ENCODE measurements at places on chromosomes 7 and 10.

- DNase-seq: no peak
Observed at GRCh38 chr10:14362104-14362503, 31.4 kb upstream of the FRMD4A start.

- DNase-seq: no peak
Observed at GRCh38 chr7:27303026-27303425, 60.4 kb downstream of the EVX1 start.

- no peak for DNase-seq
Observed at GRCh38 chr10:5533098-5533731, 8.5 kb downstream of the CALML3 start.

DNA sequence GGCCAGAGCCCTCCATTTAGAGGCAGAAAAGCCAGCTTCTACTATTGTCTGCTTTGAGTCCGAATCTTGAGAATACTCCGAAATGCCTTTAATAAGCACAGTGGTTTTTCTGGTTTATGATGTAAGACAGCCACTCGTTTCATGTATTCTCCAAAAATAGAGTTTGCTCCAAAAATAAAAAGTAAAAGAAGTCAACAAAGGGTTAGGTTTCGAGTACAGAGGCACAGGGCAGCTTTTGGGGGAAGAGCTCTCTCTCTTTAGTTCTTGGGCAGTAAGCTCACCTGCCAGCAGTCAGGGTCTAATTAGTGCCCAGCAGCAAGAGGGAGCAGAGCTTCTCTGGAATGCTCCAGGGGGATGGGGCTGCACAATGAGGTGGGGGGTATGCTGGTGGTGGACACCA is 20.2 kb downstream of the CREB3L2 start:
- DNase-seq: peak; percentile 67

- DNase-seq: no peak
Observed at GRCh38 chr10:122474131-122474818, 12.9 kb downstream of the HTRA1 start.

DNA sequence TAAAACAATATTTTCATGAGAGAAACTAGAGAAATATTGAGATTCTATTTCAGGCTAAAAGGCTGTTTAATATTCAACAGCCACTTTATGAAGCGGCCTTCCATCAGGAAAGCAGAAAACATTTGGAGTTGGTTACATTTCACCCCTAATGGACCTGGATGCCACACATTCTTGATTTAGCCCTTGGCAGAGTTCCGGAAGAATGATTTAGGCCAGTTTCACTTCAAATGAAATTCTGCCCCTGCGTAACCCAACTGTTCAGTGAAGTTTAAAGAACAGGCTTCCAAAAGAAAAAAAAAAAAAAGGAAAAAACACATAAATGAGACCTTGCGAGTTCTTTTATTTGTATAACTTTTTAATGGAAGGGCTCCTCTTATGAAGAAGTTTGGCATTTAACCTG is 239.2 kb upstream of the AKR1E2 start:
- DNase-seq: no peak

DNA sequence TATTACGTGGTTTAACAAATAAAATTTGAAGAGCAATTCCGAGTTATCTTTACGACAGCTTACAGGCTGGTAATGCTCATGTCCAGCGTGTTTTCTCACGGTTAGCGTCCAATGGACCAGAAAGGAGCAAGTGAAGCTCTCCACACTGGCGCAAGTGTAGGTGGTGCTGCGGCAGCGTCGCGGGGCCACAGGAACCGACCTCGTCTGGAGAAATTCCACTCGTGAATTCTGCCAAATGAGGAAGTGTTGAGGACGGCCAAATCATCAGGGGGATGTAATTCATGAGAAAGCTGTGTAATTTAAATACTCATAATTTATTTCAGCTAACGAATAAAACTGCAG is 350 bp upstream of the ZNF37A start:
- no peak for DNase-seq

GRCh38 chr7:28528899-28529298 is 116.6 kb downstream of the CREB5 start:
- no peak for DNase-seq

GRCh38 chr7:35889001-35889400 is 88.1 kb downstream of the SEPTIN7 start:
- no peak for DNase-seq

- no peak for DNase-seq
Observed at GRCh38 chr10:71555087-71555723, 158.5 kb downstream of the CDH23 start.

All from GM13977 (cell line).